ENCODE measurements at places on chromosomes 7 and 10. TPM values are rescaled to one million over a fixed set of nuclear protein-coding genes. Genes with fewer than 3 reads are reported as not detected.

Gene NPY
- not detected for polyA plus RNA-seq

Gene ACTR3C
- polyA plus RNA-seq, result not detected

Gene ZNF775
- polyA plus RNA-seq, result 4.0 TPM

Gene CHAT
- not detected for polyA plus RNA-seq

Gene TBX20
- 0.15 TPM for polyA plus RNA-seq

Gene GPC2
- 5.7 TPM for polyA plus RNA-seq

Gene NKX1-2
- not detected for polyA plus RNA-seq

Gene RSPH10B
- polyA plus RNA-seq, result not detected

Gene STX1A
- polyA plus RNA-seq, result 22.0 TPM

Gene IFIT3
- 3.5 TPM for polyA plus RNA-seq

Gene LOXL4
- polyA plus RNA-seq, result 26.7 TPM

Gene EVX1
- polyA plus RNA-seq, result not detected

Gene PPP1R9A
- not detected for polyA plus RNA-seq

Gene ZPBP
- polyA plus RNA-seq, result not detected

Gene ZNF117
- polyA plus RNA-seq, result 2.5 TPM

Gene XRCC2
- 2.2 TPM for polyA plus RNA-seq

DNA sequence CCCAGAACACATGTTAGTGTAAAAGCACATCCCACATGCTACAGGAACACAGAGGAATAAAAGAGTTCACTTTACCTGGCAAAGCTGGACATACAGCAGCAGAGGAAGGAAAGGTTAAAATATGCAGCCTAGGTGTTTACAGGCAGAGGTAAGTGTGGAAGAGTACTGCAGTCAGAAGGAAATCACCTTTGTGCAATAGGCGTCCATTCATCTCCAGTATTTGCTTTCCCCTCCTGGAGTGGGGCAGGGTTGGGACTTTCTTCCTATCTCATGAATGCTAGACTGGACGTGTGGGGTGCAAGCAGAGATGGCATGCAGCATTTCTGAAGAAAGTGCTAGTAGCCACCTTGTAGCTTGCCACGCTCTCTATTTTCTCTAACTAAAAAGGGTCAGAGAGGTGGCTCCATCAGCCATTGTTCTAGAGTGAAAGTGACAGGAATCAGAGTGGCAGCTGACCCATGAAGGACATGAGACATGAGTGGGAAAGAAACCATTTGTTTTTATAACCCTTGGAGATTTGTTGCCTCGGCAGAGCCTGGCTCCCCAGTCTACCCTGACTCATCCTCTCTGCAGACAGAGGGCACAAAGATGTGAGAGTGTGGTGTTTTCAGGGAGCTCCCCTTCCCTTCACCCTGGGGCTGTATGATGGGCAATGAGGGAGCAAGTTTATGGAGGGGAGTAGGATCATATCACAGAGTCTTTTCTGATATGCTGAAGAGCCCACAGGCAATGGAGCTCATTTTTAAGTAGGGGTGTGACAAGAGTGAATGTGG is 101.2 kb upstream of the SEC61G start:
- peak; percentile 31 for DNase-seq

DNA sequence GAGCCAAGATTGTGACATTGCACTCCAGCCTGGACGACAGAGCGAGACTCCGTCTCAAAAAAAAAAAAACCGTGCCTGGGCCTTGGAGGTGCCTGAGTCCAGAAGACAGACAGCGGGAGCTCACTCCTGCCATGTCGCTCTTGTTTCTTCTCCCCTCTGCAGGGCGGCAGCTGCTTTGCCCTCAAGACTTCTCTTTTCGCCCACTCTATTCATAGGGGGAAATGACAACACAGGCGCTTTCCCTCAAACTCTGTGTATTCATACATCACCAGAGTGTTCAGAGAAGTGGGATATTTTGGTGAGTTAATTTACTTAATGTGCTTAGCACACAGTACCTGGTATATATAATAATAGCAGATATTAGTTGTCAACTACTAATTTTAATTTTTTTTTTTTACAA is 44.5 kb downstream of the FOXK1 start:
- DNase-seq, result no peak

- DNase-seq, result no peak
Observed at GRCh38 chr10:74500026-74500704, 326.2 kb upstream of the KAT6B start.

GRCh38 chr7:143514995-143515735 is 37.5 kb downstream of the TAS2R41 start:
- DNase-seq, result no peak

- no peak for DNase-seq
Observed at GRCh38 chr7:25454020-25454419, 225.7 kb upstream of the NPVF start.

DNA sequence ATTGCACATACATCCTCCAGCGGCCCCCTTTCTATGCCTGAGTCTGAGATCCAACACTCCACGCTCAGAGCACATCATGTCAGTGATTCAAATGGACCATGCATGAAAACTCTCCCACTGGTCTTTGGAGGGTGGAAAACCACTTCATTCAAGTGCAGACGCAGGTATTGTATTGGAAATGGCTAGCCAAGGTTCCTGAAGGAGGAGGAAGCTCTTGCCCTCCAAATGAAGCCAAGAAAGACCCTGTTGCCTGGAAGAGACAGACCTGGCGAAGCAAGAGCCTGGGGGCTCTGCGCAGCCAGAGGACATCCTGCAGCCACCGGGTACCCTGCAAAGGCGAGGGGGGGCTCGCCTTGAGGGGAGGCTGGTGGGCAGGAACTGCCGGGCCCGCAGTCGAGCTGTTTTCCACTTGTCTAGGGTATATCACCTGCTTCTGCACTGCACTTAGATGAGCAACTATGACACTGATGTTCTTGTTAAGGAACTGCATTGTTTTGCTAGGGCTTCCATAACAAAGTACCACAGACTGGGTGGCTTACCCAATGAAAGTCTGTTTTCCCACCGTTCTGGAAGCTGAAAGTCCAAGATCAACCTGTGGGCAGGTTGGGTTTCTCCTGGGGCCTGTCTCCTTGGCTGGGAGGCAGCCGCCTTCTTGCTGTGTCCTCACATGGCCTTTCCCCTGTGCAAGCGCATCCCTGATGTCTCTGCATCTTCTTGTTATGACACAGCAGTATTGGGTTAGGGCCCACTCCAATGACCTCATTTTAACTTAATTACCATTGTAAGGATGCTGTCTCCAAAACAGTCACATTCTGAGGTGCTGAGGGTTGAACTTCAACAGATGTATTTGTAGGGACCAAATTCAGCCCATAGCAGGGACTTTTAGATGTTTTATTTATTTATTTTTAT is 233.4 kb downstream of the ARHGAP12 start:
- peak; percentile 54 for DNase-seq

GRCh38 chr10:128095753-128096469 is 30.3 kb downstream of the MKI67 start:
- no peak for DNase-seq

- DNase-seq, result peak; percentile 15
Observed at GRCh38 chr10:31051703-31052102, 20.0 kb upstream of the ZNF438 start.

DNA sequence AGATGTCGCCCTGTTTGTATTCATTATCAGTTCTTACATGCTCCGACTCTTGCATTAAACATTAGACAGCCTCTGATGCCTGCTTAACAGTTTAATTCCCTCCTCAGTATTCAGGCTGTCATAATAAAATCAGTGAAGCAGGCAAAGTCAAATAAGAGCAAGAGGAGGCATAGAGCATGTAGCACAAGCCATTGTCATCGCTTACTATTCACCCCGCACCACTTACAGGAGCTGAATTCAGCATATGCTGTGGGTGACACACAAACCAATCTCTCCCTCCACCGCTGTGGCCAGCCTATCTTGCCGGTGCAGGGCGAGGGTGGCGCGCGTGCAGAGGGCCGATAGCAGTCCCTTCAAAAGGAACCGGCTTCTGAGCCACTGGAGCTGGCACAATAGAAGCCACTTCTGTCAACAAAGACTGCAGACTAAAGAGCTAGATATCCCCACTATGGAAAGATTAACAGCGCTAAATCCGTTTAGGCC is 433.2 kb upstream of the MGMT start:
- DNase-seq, result no peak

DNA sequence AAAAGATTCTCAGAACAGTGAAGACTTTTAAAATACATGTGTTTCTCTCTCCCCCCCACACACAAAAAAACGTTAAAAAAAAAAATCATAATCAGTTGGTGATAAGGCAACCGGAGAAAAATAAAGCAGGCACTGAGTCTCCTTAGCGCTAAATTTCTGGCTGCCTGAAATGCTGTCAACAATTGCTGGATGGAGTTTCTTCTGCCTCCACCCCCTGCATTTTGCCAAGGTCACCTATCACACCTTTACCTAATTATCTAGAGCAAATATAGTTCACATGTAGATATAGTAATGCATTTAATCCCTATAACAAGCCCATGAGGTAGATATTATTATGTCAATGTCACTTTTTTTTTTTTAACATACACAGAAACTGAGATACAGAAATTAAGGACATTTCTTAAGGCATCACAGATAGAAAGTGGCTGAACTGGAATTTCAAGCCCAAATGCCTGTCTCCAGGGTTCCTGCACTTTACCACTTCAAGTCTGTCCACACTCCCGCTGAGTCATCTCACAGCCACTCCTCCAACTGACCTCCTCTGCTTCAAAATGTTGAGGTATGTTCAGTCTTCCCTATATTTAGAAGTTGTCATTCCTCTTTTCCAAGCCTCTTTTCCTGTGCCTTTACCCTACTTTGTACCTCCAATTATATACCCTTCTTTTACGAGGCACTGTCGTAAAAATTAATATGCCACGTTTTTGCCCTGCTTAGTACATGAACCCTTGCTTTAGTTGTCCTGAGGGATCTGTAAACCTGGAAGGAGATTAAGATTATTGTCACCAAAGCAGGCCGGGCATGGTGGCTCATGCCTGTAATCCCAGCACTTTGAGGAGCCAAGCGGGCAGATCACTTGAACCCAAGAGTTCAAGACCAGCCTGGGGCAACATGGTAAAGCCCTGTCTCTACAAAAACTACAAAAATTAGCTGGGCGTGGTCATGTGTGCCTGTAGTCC is 72.8 kb upstream of the MPP7 start:
- peak; percentile 74 for DNase-seq

GRCh38 chr7:148865283-148865682 is 18.8 kb downstream of the EZH2 start:
- no peak for DNase-seq

DNA sequence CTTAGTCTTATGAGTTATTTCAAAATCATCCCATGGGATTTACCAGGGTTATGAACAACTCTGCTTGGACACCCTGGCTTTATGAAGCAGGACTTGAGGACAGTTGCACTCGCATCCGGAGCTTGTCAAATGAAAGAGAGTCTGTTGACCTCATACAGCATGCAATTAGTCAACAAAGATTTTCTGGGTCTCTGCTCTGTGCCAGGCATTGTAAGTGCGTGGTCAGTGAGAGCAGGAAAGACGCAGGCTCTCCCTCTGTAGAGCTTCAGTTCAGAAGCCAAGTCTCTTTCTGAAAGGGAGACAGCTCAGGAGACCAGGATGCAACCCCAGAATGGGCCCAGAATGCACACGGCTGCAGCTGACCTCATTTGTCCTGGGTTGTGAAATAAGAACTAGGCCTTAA is 45.5 kb upstream of the DMBT1 start:
- DNase-seq, result no peak

- no peak for DNase-seq
Observed at GRCh38 chr7:150736864-150737263, 354 bp upstream of the GIMAP5 start.

- DNase-seq, result peak; percentile 20
Observed at GRCh38 chr7:130037703-130038102, 13.5 kb downstream of the ZC3HC1 start.

DNA sequence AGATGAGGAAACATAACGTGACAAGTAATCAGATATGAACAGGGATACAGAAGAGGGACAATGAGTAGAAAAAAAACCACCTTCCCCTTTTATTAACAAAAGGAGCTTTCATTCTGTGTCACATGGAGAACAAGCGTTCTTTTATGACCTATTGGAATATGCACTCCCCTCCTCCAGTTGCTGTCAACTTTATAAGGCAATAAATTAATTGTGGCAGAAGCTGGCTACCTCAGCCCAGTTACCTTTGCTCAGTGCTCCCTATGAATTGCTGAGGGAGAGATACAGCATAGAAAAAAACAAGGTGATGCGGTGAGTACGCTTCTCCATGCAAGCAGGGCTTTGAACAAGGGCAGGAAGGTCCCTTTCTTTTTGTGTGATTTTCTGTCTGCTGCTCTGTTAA is at the start of gene MGAM2:
Gene MGAM2, plus strand, starts transcription at position 220 of the 400 bp plus-strand sequence. CDS start 5,156 bp downstream, outside the sequence.
- DNase-seq, result no peak

GRCh38 chr7:155352076-155352752 is 54.5 kb downstream of the INSIG1 start:
- DNase-seq, result no peak

DNA sequence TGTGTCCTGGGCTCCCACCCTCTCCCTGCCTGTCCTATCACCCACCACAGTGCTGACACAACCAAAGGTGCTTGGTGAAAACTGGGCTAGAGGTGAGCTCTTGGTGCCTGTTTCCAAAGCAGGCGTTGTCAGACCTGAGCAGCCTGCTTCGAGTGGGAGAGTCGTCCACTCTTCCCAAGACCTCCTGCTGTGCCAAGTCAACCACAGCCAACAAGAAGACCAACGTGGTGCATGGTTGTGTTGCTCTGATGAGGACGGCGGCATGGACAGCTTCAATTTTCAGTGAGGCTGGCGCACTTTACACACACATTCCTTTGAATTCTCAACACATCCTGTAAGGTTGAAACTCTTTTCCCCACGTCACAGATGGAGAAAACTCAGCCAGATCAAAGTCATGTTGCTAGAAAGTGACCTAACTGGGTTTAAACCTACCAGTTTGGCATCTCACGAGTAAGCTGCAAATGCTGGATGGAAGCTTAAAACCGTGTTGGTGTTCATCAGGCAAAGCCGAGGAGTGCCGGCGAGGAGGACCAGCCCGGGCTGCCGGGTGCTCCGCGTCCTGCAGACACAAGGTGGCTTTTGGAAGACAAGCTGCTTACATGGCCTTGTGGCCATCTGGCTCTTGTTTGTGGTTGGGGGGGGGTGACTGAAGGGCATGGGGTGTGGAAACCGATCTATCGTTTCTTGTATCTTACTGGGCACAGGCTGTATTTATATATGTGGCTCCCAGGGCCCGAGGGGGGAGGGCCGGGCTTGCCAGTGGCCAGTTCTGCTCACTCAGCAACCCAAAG is 39.3 kb downstream of the INSIG1 start:
- no peak for DNase-seq

GRCh38 chr7:22801912-22802311 is 20.7 kb downstream of the TOMM7 start:
- DNase-seq, result no peak

DNA sequence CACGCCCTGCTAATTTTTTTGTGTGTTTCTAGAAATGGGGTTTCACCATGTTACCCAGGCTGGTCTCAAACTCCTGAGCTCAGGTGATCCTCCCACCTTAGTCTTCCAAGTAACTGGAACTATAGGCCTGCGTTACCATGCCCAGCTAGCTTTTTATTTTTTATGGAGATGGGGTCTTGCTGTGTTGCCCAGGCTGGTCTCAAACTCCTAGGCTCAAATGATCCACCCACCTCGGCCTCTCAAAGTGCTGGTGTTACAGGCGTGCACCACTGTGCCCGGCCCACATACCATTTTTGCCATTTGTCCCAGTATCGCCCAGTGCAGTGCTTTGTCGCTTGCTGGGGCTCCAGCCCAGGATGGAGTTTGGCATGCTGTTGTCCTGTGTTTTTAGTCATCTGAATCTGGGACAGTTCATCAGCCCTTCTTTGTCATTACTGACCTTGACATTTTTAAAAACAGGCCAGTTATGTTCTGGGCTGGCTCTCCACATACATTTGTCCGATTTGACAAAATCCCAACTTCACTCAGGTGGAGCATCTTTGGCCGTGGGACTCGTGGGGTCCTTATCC is 16.7 kb downstream of the FOXK1 start:
- DNase-seq, result no peak

GRCh38 chr7:131489196-131489595 is 67.2 kb downstream of the PODXL start:
- no peak for DNase-seq

GRCh38 chr10:132615341-132616169 is 78.0 kb downstream of the INPP5A start:
- DNase-seq, result no peak

Data from IMR-90 (cell line).